ENCODE measurements at places on chromosomes 1 and 21. TPM values are rescaled to one million over a fixed set of nuclear protein-coding genes. Genes with fewer than 3 reads are reported as not detected.

HSD3B1 gene
- polyA plus RNA-seq: 0.17 TPM

DIO1 gene
- 7.1 TPM for polyA plus RNA-seq

ERG gene
- 15.6 TPM for polyA plus RNA-seq

HYI gene
- 49.5 TPM for polyA plus RNA-seq

KLHDC9 gene
- 19.0 TPM for polyA plus RNA-seq

ZNF648 gene
- 0.27 TPM for polyA plus RNA-seq

AK5 gene
- 5.2 TPM for polyA plus RNA-seq

PLA2G5 gene
- not detected for polyA plus RNA-seq

SHE gene
- polyA plus RNA-seq: 12.4 TPM

KRTAP19-3 gene
- not detected for polyA plus RNA-seq

PLA2G4A gene
- polyA plus RNA-seq: 8.5 TPM

C1orf141 gene
- 0.28 TPM for polyA plus RNA-seq

TOR1AIP2 gene
- 26.7 TPM for polyA plus RNA-seq

LCE3E gene
- not detected for polyA plus RNA-seq

FMO1 gene
- polyA plus RNA-seq: 184 TPM
